ENCODE measurements at places on chromosomes 4 and X. TPM values are rescaled to one million over a fixed set of nuclear protein-coding genes. Genes with fewer than 3 reads are reported as not detected.

Gene PPARGC1A
- total RNA-seq, result not detected

Gene DRP2
- total RNA-seq, result 0.54 TPM

Gene ABCG2
- total RNA-seq, result 0.25 TPM

Gene ATP1B4
- not detected for total RNA-seq

Gene CXCL5
- total RNA-seq, result not detected

Gene KLHL4
- not detected for total RNA-seq

GRCh38 chr4:187602339-187603092 is 393.1 kb upstream of the ZFP42 start:
- H3K27ac ChIP-seq, result no peak overlapping the region
- no peaks in the 10 kb centered on the region for H3K27me3 ChIP-seq
- H3K36me3 ChIP-seq, result no peaks in the 10 kb centered on the region
- no peak for DNase-seq
- no peaks in the 10 kb centered on the region for H3K4me1 ChIP-seq
- no peak overlapping the region for H3K4me3 ChIP-seq

GRCh38 chrX:49129427-49129826 is 5.9 kb upstream of the GPKOW start:
- DNase-seq, result no peak
- no peaks in the 10 kb centered on the region for H3K4me1 ChIP-seq
- no peak overlapping the region for H3K4me3 ChIP-seq
- H3K36me3 ChIP-seq, result no peaks in the 10 kb centered on the region
- no peaks in the 10 kb centered on the region for H3K27me3 ChIP-seq
- H3K27ac ChIP-seq, result no peak overlapping the region

DNA sequence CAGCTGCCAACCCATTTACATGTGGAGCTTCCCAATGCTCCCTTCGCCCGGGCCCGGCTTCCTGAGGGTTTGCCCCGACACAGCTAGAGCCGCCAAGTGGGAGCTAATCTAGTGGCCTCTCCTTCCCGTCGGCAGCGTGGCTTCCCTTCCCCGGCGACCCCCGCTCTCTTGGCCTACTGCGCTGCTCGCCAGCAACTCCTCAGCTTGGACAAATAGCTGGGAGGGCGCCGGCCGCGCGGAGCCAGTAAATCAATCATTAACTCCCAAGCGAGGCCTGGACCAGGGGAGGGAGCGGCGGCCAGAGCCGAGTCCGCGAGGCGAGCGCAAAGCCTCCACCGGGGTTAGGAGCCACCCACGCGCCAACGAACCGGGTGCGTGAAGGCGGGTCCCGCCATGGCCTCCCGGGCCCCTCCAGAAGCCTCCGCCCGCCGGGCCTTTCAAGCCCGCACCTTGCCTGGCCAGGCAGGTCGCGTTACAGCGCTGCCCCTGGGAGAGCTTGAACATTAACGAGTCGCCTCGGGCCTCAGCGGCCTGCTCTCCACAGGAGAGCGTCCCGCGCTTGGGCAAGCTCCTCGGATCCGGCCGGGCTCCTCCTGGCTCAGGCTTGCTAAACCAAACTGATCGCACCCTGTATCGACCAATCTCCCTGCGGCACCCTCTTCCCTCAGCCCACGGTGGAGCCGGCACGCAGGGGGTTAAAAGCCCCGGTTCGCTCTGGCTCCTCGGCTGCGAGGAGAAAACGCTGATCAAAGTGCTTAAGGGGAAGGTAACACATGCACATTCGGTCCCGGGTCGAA is 10.6 kb upstream of the BCOR start:
- peak overlapping the region; percentile 55 for H3K4me3 ChIP-seq
- peaks cover 3% of the 10 kb centered on the region for H3K27me3 ChIP-seq
- no peak for DNase-seq
- no peaks in the 10 kb centered on the region for H3K36me3 ChIP-seq
- H3K27ac ChIP-seq, result no peak overlapping the region

DNA sequence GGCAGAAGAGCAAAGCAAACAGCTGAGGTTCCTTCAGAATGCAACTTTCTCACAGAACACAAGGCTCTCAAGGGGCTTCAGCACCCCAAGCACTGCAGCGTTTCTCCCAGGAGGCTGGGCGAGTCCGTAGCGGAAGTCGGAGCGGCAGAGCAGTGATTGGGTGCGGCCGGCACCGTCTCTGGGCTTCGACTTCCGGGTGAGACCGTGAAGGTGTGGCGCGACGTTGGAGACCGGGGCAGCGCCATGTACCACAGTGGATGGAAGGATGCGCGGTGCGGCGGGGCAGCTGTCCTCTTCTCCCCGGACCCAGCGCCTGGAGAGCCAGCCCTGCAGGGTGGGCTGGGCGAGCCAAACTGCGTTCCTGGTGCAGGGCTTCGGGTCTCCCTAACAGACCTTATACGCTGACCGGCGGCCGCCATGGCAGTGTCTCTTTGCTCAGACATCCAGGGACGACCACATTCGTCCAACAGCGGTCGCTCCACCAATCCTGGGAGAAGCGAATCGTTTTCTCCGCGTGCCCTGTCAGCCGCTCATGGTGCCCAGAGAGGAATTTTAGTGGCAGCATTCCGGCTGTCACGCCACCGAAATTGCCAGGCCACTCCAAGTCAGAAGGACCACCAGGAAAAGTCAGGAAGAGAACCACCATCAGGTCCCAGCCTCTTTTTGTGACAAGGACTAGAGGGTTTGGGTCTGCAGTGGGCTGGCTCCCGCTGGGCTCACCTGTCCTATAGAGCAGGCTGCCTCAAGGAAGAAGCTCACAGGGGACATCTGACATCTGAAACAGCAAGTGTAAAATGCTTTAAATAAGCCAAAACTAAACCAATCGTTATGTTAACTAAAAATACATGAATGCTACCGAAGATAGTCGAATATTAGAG is 20.5 kb downstream of the TRIM61 start:
- H3K4me3 ChIP-seq, result peak overlapping the region; percentile 83
- H3K4me1 ChIP-seq, result peaks cover 15% of the 10 kb centered on the region
- peak overlapping the region; percentile 54 for H3K27ac ChIP-seq
- peaks cover 5% of the 10 kb centered on the region for H3K27me3 ChIP-seq
- peaks cover 9% of the 10 kb centered on the region for H3K36me3 ChIP-seq

DNA sequence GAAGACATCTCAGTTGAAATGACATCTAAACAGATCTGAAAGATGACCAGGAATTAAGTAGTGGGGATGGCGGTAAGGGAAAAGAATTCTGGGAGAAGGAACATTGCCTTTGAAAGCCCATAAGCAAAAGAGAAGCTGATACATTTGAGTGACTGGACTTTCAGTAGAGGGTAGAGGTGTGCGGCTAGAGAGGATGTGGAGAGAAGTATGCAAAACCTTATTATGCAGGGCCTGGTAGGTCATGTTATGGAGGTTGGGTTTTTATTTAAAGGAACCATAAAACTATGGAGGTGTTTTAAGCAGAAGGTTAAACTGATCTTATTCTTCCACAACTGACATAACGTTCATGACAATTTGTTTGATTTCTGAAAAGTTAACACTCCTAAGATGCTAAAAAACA is 36.3 kb downstream of the RPS6KA3 start:
- H3K27ac ChIP-seq, result peak overlapping the region; percentile 43
- H3K4me1 ChIP-seq, result peaks cover 39% of the 10 kb centered on the region
- no peak for DNase-seq
- H3K27me3 ChIP-seq, result no peaks in the 10 kb centered on the region

- no peaks in the 10 kb centered on the region for H3K27me3 ChIP-seq
- no peaks in the 10 kb centered on the region for H3K4me1 ChIP-seq
- no peaks in the 10 kb centered on the region for H3K36me3 ChIP-seq
- no peak overlapping the region for H3K27ac ChIP-seq
- no peak for DNase-seq
- no peak overlapping the region for H3K4me3 ChIP-seq
Observed at GRCh38 chr4:19659101-19659500, 592.6 kb upstream of the SLIT2 start.

- no peak for DNase-seq
- peaks cover 6% of the 10 kb centered on the region for H3K27me3 ChIP-seq
- H3K27ac ChIP-seq, result no peak overlapping the region
- no peaks in the 10 kb centered on the region for H3K4me1 ChIP-seq
- H3K36me3 ChIP-seq, result no peaks in the 10 kb centered on the region
Observed at GRCh38 chr4:78247536-78248285, 190.6 kb downstream of the FRAS1 start.

- peak; percentile 4 for DNase-seq
- no peaks in the 10 kb centered on the region for H3K27me3 ChIP-seq
- H3K36me3 ChIP-seq, result peaks cover 15% of the 10 kb centered on the region
Observed at GRCh38 chrX:57417827-57418226, 131.3 kb downstream of the FAAH2 start.

DNA sequence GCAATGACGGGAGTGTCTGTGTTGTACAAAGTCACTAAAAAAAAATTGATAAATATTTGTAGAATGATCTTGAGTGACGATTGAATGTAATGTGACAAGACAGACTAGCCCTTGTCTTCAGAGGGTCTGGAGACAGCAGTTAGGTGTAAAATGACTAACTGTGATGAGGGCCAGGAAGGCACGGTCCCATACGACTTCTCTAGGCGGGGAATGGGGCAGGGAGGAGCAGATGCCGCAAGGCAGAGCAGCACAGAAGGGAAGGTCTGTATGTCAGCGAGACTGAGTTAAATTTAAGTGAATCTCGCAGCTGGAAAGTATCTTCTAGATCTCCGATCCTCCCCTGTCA is 405 bp downstream of the CENPE start:
- H3K27me3 ChIP-seq, result peaks cover 8% of the 10 kb centered on the region
- peaks cover 8% of the 10 kb centered on the region for H3K4me1 ChIP-seq
- H3K4me3 ChIP-seq, result peak overlapping the region; percentile 90
- H3K36me3 ChIP-seq, result peaks cover 25% of the 10 kb centered on the region
- no peak for DNase-seq
- H3K27ac ChIP-seq, result peak overlapping the region; percentile 76

- H3K27me3 ChIP-seq, result no peaks in the 10 kb centered on the region
- H3K27ac ChIP-seq, result no peak overlapping the region
- H3K4me1 ChIP-seq, result no peaks in the 10 kb centered on the region
- DNase-seq, result no peak
Observed at GRCh38 chr4:72467633-72468032, 101.4 kb downstream of the ADAMTS3 start.

- H3K27me3 ChIP-seq, result no peaks in the 10 kb centered on the region
- H3K4me3 ChIP-seq, result no peak overlapping the region
- DNase-seq, result no peak
- H3K27ac ChIP-seq, result no peak overlapping the region
Observed at GRCh38 chr4:39426728-39427127, 20.0 kb downstream of the KLB start.

DNA sequence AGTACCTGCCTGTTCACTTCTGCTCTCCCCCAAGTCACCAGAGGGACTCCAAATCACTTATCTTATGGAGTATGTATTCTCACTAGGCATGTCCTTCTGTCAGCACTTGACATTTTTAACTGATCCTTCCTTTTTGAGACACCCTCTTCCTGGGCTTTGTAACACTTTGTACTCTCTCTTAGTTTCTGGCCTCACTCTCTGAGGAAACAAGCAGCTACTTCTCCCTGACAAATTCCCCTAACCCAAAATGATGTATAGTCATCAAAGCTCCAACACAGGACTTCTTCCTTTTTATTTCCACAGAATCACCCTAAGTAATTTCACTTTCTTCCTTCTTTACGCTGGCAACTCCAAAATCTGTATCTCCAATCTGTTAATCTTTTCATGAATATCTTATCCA is 101.8 kb downstream of the ARAP2 start:
- H3K4me3 ChIP-seq, result no peak overlapping the region
- peak overlapping the region; percentile 2 for H3K27ac ChIP-seq
- peaks cover 9% of the 10 kb centered on the region for H3K4me1 ChIP-seq
- H3K36me3 ChIP-seq, result peaks cover 33% of the 10 kb centered on the region
- H3K27me3 ChIP-seq, result no peaks in the 10 kb centered on the region

DNA sequence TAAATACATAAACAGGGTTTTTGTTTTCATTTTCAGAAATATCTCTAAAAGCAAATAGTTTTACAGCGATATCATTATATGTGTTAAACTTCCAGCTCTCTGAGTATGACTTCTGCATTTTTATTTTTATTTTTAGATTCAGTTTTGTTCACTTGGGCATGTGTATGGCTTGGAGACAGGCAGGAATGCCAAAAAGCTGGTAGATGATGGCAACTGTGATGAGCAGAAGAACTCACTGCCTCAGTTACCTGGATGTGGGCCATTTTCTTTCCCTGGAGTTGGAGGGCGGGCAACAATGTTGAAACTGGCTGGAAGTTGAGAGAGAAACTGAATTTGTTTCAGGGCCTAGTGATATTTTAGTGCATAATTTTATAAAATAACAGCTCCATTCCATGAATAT is 266.4 kb downstream of the ARHGAP24 start:
- no peaks in the 10 kb centered on the region for H3K4me1 ChIP-seq
- no peak overlapping the region for H3K27ac ChIP-seq
- no peak for DNase-seq
- no peaks in the 10 kb centered on the region for H3K27me3 ChIP-seq

DNA sequence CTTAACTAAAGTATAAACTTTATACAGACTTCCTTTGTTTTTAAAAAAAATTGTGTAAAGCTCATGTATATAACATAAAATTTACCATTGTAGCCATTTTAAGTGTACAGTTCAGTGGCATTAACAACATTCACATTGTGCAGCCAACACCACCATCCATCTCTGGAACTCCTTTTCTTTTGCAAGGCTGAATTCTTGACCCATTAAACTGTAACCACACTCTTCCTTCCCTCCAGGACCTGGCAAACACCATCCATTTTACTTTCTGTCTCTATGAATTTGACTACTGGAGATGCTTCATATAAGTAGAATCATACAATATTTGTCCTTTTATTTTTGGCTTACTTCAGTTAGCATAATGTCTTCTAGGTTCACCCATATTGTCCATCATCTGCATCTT is 104.7 kb downstream of the RASL11B start:
- H3K27ac ChIP-seq, result no peak overlapping the region
- DNase-seq, result no peak
- no peak overlapping the region for H3K4me3 ChIP-seq
- H3K36me3 ChIP-seq, result peaks cover 18% of the 10 kb centered on the region

DNA sequence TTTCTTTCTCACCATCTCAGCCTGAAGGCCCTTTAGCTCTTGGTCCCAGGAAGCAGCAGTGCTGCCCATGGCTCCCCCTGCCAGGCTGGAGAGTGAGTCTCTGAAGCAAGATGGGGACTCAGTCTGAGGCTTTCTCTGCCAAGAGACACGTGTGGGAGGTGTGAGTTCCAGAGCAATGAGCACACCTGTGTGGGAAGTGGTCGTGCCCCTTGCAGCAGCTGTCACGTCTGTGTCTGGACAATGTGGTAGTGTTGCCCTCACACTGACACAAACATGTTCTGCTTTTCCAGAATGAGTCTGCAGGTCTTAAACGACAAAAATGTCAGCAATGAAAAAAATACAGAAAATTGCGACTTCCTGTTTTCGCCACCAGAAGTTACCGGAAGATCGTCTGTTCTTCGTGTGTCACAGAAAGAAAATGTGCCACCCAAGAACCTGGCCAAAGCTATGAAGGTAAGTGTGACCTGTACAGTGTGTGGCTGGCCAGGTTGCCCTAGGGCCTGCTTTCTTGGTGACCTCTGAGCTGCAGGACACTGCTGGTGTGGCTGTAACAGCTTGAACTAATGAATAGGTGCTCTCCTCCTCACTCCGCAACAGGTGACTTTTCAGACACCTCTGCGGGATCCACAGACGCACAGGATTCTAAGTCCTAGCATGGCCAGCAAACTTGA is 1.9 kb downstream of the TACC3 start:
- peak overlapping the region; percentile 99 for H3K27ac ChIP-seq
- peak; percentile 84 for DNase-seq
- peak overlapping the region; percentile 97 for H3K4me3 ChIP-seq
- H3K27me3 ChIP-seq, result no peaks in the 10 kb centered on the region

- H3K4me1 ChIP-seq, result no peaks in the 10 kb centered on the region
- H3K27me3 ChIP-seq, result no peaks in the 10 kb centered on the region
- no peaks in the 10 kb centered on the region for H3K36me3 ChIP-seq
- H3K27ac ChIP-seq, result no peak overlapping the region
Observed at GRCh38 chr4:111546881-111547280, 598.4 kb upstream of the FAM241A start.
